ENCODE measurements at places on chromosomes 4 and X.

- H3K36me3 ChIP-seq = no peaks in the 10 kb centered on the region
- no peaks in the 10 kb centered on the region for H3K4me1 ChIP-seq
- H3K27me3 ChIP-seq = no peaks in the 10 kb centered on the region
- H3K4me3 ChIP-seq = no peak overlapping the region
- H3K27ac ChIP-seq = no peak overlapping the region
Measured at GRCh38 chr4:56764223-56764622, 57.3 kb downstream of the SPINK2 start.

DNA sequence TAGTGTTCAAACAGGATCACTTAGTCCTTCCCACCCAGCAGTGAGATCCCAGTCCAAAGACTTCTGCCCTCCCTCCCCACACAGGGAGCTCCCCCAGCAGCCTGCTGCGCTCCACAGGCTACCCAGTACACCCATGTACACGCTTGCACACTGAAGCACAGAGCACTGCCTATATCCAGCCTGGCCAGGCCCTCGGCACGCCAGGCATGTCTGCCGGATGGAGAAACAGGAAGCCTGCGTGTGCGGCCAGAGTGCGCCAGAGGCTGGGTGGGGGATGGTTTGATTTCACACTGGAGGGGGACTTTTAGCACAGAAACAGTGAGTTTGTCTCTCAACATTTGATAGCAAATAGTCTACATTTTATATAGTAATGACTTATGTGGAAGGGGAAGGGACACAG is 833.5 kb upstream of the IGFBP7 start:
- no peak overlapping the region for H3K4me3 ChIP-seq
- no peaks in the 10 kb centered on the region for H3K27me3 ChIP-seq
- DNase-seq = no peak
- H3K27ac ChIP-seq = no peak overlapping the region
- no peaks in the 10 kb centered on the region for H3K4me1 ChIP-seq

DNA sequence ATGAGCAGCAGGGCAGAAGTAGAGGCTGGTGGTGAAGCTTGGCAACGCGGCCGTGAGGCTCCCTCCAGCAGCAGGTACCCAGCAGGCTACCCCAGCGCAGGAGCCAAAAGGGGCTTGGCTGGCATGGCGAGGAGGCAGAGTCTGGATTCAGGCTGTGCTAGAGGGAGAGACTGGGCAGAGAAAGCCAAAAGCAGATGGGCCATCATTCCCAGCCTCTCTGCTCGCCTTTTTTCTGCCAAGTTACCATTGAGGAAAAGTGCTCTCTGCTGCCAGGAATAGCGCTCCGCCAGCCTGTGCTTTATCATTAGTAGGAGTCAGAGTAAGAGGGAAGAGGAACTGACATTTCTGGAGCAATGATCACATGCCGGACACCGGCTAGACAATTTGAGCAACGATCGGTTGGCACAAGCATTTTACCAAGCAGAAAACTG is 28.7 kb upstream of the MAP3K15 start:
- no peak overlapping the region for H3K27ac ChIP-seq
- no peaks in the 10 kb centered on the region for H3K27me3 ChIP-seq
- no peak overlapping the region for H3K4me3 ChIP-seq

GRCh38 chr4:14952352-14952751 is 49.9 kb upstream of the CPEB2 start:
- H3K27ac ChIP-seq = no peak overlapping the region
- no peak overlapping the region for H3K4me3 ChIP-seq
- H3K36me3 ChIP-seq = no peaks in the 10 kb centered on the region
- H3K4me1 ChIP-seq = no peaks in the 10 kb centered on the region

- no peak overlapping the region for H3K4me3 ChIP-seq
- H3K27ac ChIP-seq = no peak overlapping the region
- H3K27me3 ChIP-seq = no peaks in the 10 kb centered on the region
- H3K36me3 ChIP-seq = no peaks in the 10 kb centered on the region
Measured at GRCh38 chrX:71941776-71942175, 31.1 kb downstream of the NHSL2 start.

GRCh38 chr4:172155838-172156345 is 342.7 kb downstream of the GALNTL6 start:
- H3K4me3 ChIP-seq = no peak overlapping the region
- H3K27me3 ChIP-seq = no peaks in the 10 kb centered on the region
- no peaks in the 10 kb centered on the region for H3K4me1 ChIP-seq
- no peak for DNase-seq

- H3K27ac ChIP-seq = no peak overlapping the region
- H3K4me1 ChIP-seq = no peaks in the 10 kb centered on the region
- H3K27me3 ChIP-seq = no peaks in the 10 kb centered on the region
- H3K4me3 ChIP-seq = no peak overlapping the region
Measured at GRCh38 chr4:76280488-76281441, 25.8 kb upstream of the STBD1 start.

GRCh38 chr4:68271851-68272357 is 26.4 kb upstream of the TMPRSS11B start:
- no peak overlapping the region for H3K27ac ChIP-seq
- H3K36me3 ChIP-seq = no peaks in the 10 kb centered on the region
- H3K27me3 ChIP-seq = no peaks in the 10 kb centered on the region
- no peak overlapping the region for H3K4me3 ChIP-seq
- H3K4me1 ChIP-seq = no peaks in the 10 kb centered on the region
- no peak for DNase-seq

- no peak overlapping the region for H3K27ac ChIP-seq
- H3K4me3 ChIP-seq = no peak overlapping the region
- no peaks in the 10 kb centered on the region for H3K27me3 ChIP-seq
- no peak for DNase-seq
- H3K4me1 ChIP-seq = peaks cover 31% of the 10 kb centered on the region
Measured at GRCh38 chr4:122831515-122832196, 5.0 kb downstream of the FGF2 start.

- no peaks in the 10 kb centered on the region for H3K36me3 ChIP-seq
- H3K4me1 ChIP-seq = peaks cover 5% of the 10 kb centered on the region
- no peak for DNase-seq
- no peaks in the 10 kb centered on the region for H3K27me3 ChIP-seq
- peak overlapping the region; percentile 21 for H3K27ac ChIP-seq
Measured at GRCh38 chr4:125010796-125011503, 298.4 kb upstream of the ANKRD50 start.

DNA sequence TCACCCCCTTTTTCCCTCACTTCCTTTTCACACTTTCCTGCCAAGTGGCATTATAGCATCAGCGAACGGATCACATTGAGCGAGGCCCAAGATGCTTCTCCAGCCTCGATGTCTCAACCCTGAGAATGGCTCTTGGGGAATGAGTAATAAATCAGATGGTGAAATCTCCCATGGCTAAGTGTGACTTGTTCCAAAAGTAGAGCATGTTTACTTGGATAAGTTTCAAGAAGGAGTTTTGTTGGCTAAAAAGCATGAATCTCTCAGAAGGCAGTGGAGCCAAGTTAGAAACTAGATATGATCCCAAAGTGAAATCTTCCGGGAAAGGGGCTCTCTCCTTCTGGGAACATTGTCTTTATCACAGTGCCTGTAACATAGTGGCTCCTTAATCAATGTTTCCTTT is 316.3 kb downstream of the CAMK2D start:
- DNase-seq = peak; percentile 92
- peaks cover 44% of the 10 kb centered on the region for H3K4me1 ChIP-seq
- H3K27me3 ChIP-seq = no peaks in the 10 kb centered on the region
- H3K27ac ChIP-seq = peak overlapping the region; percentile 58
- H3K4me3 ChIP-seq = no peak overlapping the region

DNA sequence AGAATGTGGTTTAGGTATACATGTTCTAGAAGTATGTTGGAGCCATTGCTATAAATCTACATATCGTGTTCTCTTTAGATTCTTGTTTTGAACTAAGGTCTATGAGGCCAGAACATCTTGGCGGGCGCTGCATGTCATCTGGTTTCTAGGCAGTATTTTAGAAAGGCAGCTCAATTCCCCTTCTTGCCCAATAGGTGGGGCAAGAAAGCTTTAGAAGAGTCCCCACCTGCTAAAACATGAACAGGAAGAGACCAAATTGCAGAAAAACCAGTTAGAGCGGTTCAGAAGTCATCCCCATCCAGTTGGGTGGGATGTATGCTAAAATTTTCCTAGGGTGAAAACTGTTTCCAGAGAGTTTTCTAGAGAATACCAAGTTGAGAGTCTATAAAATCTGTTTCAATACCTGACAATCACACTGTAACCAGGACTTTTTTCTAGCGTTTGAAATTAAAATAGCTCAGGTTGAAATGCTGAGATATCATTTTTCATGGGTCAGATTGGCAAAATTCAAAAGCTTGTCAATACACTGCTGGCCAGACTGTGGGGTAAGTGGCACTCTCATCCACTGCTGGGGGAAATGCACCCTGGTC is 17.5 kb upstream of the SH3KBP1 start:
- no peaks in the 10 kb centered on the region for H3K36me3 ChIP-seq
- no peak for DNase-seq

DNA sequence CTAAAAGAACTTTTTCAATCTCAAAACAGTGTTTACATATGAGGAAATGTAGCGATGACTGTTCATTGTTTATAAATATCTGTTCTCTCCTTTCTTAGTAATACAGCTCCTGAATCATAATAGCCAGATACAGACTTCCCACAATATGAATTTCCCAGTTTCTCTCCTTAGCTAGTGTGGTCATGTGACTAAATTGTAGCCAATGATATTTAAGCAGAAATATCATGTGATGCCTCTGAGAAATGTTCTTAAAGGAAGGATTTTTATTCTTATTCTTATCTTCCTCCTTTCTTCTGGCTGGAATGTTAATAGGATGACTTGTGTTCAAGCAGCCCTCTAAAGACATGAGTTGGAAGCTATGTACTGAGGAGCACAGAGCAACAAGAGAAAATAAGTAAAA is 383.7 kb upstream of the ATOH1 start:
- no peak for DNase-seq
- H3K27ac ChIP-seq = no peak overlapping the region
- H3K36me3 ChIP-seq = no peaks in the 10 kb centered on the region
- no peaks in the 10 kb centered on the region for H3K4me1 ChIP-seq

Measured in vagina (tissue), 2 donors.